ENCODE measurements at places on chromosomes 2 and 18.

DNA sequence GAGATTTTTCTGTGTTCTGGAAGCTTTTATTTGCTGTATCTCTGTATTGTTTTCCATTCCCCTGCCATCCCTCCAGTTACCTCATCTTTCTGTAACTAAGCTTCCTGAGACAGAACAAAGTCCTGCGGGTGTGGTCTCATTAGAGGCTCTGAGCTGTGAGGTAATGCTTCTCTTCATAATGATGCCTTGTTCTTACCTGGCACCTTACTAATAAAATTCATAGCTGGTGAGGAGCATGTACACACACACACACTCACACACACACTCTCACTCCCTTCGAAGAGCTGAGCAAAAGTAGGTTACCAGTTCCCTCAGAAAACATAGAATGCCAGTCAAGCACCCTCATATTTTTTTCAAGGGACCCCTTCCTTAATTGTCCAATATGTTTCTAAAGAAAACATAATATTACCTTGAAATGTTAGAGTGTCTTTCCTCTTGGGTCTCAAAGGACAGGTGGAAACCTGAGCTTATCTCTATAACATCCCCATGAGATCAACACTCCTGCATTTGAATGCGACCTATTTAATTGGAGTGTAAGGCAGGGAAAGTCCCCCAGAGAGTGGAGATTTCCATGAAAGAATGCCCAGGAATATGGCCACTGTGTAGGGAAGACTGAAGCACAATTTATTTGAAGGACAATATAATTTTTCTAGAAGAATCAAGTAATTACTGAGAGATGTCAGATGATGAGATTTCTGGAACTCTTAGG lies 161.6 kb upstream of the NCK2 start:
- DNase-seq = no peak

DNA sequence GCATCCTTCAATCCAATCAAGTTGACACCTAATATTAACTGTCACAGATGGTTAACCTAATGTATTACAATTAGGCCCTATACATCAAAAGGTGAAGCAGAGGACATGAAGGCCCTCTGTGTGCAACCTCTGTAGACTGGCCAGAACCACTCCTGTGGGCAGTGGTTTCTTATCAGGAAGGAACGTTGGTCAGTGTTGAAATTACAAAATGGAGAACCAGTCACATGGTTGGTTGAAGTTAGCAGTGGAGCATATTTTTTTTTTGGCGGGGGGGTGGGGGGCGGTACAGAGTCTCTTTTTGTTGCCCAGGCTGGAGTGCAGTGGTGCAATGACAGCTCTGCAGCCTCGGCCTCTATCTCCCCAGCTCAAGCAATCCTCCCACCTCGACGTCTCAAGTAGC lies 19.8 kb downstream of the RNU2-63P start:
- DNase-seq = no peak

DNA sequence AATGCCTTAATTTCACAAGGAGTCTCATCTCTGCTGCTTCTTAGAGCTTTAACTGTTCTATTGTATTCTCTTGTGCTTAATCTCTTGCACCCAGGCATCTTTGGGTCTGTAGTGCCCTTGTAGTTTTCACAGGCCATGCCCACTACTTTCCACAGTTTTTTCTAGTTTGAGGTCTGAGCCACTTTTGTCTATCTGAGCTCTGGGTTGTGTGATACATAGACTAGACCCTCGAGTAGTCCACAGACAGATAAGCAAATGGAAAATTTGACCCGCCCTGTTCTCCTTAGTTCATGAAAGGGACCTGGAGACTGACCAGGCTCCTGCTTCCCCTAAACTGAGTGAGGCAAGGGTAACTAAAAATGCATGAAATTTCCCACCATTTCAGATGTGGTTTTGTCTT lies 466.8 kb upstream of the ZEB2 start:
- DNase-seq = no peak

- no peak for DNase-seq
These were observed 16.3 kb downstream of the MAP3K20 start for GRCh38 chr2:173091910-173092309.

DNA sequence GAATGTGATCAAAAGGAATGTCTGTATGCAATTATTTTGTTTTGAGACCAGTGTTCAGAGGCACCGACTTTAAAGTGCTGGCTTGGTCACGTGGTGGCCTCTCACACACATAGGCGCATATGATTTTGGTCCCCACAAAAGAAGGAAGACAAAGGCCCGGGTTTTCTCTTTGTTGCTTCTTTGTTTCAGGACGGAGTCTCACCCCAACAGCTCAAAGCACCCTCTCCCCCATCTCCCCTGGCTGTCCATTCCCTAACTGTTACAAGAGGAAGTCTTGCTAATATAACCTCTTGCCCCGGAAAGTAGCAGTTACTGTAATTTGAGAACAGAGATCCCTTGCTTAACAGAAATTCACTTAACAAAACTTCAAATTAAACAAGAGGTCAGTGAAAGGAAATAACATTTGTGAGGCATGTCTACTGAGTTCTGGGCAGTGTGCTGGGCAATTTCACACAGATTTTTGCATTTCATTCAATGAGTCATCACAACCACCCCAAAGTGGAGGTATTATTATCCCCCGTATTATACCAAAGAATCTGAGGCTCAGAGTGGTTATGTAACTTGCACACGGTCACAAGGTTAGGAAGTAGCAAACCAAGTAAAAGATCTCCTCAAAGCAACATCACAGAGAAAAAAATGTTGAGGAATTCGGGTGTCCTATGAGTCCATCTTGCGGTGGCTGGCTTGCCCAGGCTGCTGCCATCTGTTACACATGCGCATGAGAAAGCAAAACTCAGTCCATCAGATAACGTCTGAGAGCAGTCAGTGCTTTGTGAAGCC lies 75.8 kb downstream of the SDC1 start:
- no peak for DNase-seq

DNA sequence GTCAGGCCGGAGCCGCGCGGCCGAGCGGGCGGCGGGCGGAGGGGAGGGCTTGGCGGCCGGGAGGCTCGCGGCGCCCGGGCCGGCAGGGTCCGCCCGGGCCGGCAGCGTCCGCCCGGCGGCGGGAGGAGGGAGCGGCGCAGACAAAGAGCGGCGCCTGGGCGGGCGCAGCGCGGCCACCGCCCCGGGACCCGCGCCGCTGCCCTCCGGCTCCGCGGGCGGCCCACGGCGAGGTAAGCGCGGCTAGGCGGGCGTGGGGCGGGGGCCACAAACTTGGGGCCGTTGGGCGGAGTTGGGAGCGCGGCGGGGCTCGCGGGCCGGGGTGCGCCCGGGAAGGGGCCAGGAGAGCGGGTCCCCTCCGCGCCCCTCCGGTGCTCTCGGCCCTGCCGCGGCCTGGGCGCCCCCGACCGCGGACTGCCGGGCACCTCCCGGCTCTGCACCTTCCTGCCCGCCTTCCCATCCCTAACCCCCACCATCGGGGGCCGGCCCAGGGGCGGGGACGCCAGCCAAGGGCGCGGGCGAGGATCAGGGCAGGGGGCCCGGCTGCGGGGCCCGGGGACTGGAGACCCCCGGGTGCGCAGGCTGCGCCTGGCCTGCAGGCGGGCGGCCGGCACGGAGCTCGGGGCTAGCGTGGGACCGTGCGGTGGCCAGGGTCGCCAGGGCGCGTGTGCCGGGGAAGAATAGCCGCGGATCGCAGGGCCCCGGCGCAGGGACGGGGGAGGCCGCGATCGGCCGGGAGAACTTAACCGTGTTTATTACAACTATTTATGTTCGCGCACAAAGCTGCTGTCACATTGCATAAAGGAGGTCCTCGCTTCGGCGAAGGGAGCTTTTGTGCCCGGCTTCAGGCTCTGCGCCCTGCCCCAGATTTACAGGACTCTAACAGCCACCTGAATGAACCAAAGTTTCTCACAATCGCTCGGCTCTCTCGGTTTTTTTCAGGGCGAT lies at the start of gene NCK2:
Gene NCK2, plus strand, starts transcription at position 4 of the 945 bp plus-strand sequence. CDS start 110,152 bp downstream, outside the sequence.
- no peak for DNase-seq

DNA sequence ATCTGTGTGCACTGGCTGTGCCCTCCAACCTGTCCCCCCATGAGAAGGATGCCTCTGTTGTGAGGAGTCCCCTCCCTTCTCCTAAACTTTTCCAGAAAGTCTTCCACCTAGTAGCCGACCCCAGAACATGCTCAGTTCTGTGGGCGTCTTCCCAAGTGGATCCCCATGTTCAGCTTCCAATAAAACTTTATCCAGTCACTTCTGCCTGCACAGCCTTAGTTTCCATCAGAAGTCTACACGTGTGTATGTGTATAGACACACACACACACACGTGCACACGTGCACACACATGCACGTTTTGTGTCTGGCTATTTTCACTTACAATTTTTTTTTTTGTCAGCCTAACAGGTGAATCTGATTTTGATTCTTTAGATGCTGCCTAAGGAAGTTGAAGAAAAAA lies 115.1 kb downstream of the RTP5 start:
- no peak for DNase-seq

- DNase-seq = no peak
These were observed 163.2 kb upstream of the CYRIA start for GRCh38 chr2:16828828-16829160.
